Bronchus fibroblast of lung (primary cell): ENCODE measurements at places on chromosomes 7 and 10. TPM values are rescaled to one million over a fixed set of nuclear protein-coding genes. Genes with fewer than 3 reads are reported as not detected.

Gene ANKRD1
- 6.5 and 6.6 TPM in 2 replicates for total RNA-seq

Gene TAS2R4
- under 0.01 TPM in 1 of 2 replicates, not detected in the other for total RNA-seq

Gene MRLN
- not detected in 2 replicates for total RNA-seq

Gene FZD1
- 9.4 and 10.3 TPM in 2 replicates for total RNA-seq

Gene DRGX
- total RNA-seq, result not detected in 2 replicates

Gene OR2A5
- not detected in 2 replicates for total RNA-seq

Gene RGR
- total RNA-seq, result not detected in 2 replicates

Gene CALY
- 1.0 TPM in 1 of 2 replicates, not detected in the other for total RNA-seq

Gene TEX36
- total RNA-seq, result not detected in 2 replicates

Gene GRM8
- total RNA-seq, result not detected in 2 replicates

Gene CCL24
- not detected in 2 replicates for total RNA-seq

Gene CDC14C
- total RNA-seq, result not detected in 2 replicates

Gene ENTPD1
- total RNA-seq, result not detected in 2 replicates

Gene SLK
- 13.4 and 19.2 TPM in 2 replicates for total RNA-seq

Gene SOSTDC1
- total RNA-seq, result 0.15 and 0.17 TPM in 2 replicates

Gene LRRC27
- total RNA-seq, result 3.2 and 5.9 TPM in 2 replicates

Gene CLEC5A
- total RNA-seq, result not detected in 2 replicates

Gene LFNG
- 1.2 and 1.7 TPM in 2 replicates for total RNA-seq

Gene TBL2
- total RNA-seq, result 71.1 and 79.1 TPM in 2 replicates

Gene TRIP6
- total RNA-seq, result 76.3 and 95.2 TPM in 2 replicates

Gene NUTM2E
- total RNA-seq, result not detected in 2 replicates

Gene FAM25C
- not detected in 2 replicates for total RNA-seq

Gene CFTR
- total RNA-seq, result 0.30 and 0.67 TPM in 2 replicates

Gene CCDC3
- total RNA-seq, result 0.34 and 0.45 TPM in 2 replicates

Gene MET
- total RNA-seq, result 19.9 and 20.0 TPM in 2 replicates

Gene NSUN5
- 38.8 and 40.0 TPM in 2 replicates for total RNA-seq

Gene PPIF
- 44.9 and 50.7 TPM in 2 replicates for total RNA-seq

Gene NME8
- not detected in 2 replicates for total RNA-seq

Gene SLC16A12
- 3.6 and 3.9 TPM in 2 replicates for total RNA-seq

Gene TPST1
- total RNA-seq, result 31.1 and 34.0 TPM in 2 replicates

Gene MYO1G
- under 0.01 TPM in 1 of 2 replicates, not detected in the other for total RNA-seq

Gene CYP3A7
- total RNA-seq, result 0.34 TPM in 1 of 2 replicates, not detected in the other

Gene ZP3
- 0.84 and 2.5 TPM in 2 replicates for total RNA-seq

Gene PNLIPRP1
- total RNA-seq, result not detected in 2 replicates

Gene SEPTIN14
- not detected in 2 replicates for total RNA-seq
